ENCODE measurements at places on chromosomes 5 and 9. TPM values are rescaled to one million over a fixed set of nuclear protein-coding genes. Genes with fewer than 3 reads are reported as not detected.

GRCh38 chr9:87872079-87872624, 10.5 kb upstream of the SPATA31E1 start:
- DNase-seq: no peak

DNA sequence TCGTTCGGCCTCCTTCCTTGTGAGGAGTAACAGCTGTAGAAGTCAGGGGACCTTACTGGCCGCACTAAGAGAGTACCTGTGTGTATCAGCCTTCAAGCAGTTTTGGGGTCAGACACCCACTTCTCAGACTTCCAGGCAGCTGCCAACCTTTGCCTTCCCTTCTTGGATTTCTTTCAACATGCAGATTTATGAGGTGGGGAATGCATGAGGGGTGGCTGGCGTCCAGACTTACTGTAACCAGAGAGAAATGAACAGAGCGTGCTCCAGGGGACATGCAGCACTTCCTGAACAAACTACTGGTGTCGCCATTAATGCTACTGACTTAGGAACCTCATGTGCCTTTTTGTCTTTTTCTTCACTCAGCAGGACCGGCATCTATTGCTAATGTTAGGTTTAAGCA, 46.7 kb downstream of the INSYN2B start:
- DNase-seq: no peak

- no peak for DNase-seq
Measured at GRCh38 chr5:81604193-81604592, 146.7 kb downstream of the SSBP2 start.

DNA sequence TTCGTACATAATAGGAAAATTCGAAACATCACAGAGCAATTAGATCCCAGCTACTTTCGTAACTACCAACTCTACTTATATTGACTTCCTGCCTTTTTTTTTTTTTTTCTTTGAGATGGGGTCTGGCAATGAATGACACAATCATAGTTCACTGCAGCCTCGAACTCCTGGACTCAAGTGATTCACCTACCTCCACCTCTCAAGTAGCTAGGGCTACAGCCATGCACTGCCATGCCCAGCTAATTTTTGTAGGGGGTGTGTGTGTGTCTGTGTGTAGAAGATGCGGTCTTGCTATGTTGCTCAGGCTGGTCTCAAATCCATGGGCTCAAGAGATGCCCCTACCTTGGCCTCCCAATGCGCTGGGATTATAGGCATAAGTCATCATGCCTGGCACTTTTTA, 5.8 kb upstream of the PAIP2 start:
- DNase-seq: no peak

GRCh38 chr9:124212381-124213050, 45.2 kb upstream of the NEK6 start:
- DNase-seq: no peak

GRCh38 chr5:142798099-142798770, 28.1 kb downstream of the ARHGAP26 start:
- no peak for DNase-seq

Gene ACO1
- 54.7 TPM for total RNA-seq

Gene SCGB3A2
- total RNA-seq: not detected

Gene KCNMB1
- not detected for total RNA-seq

Gene GRM6
- total RNA-seq: not detected

Gene RELL2
- 13.6 TPM for total RNA-seq

All from Caco-2 (cell line).